IMR-90 (cell line): ENCODE measurements at places on chromosomes 13 and 19. TPM values are rescaled to one million over a fixed set of nuclear protein-coding genes. Genes with fewer than 3 reads are reported as not detected.

GRCh38 chr13:95360052-95360451 lies 58.8 kb upstream of the ABCC4 start:
- 0 out of 2 replicates have a peak, but pooled peaks cover 2% of the 10 kb centered on the region for H3K27me3 ChIP-seq
- no peak overlapping the region for H3K4me3 ChIP-seq
- no peak for DNase-seq
- peaks cover 6% of the 10 kb centered on the region for H3K4me1 ChIP-seq
- H3K36me3 ChIP-seq: no peaks in the 10 kb centered on the region

GRCh38 chr13:85618521-85618920 lies 180.7 kb downstream of the SLITRK6 start:
- no peak overlapping the region for H3K4me3 ChIP-seq
- H3K27ac ChIP-seq: no peak overlapping the region
- no peaks in the 10 kb centered on the region for H3K36me3 ChIP-seq
- no peak for DNase-seq
- no peaks in the 10 kb centered on the region for H3K27me3 ChIP-seq

DNA sequence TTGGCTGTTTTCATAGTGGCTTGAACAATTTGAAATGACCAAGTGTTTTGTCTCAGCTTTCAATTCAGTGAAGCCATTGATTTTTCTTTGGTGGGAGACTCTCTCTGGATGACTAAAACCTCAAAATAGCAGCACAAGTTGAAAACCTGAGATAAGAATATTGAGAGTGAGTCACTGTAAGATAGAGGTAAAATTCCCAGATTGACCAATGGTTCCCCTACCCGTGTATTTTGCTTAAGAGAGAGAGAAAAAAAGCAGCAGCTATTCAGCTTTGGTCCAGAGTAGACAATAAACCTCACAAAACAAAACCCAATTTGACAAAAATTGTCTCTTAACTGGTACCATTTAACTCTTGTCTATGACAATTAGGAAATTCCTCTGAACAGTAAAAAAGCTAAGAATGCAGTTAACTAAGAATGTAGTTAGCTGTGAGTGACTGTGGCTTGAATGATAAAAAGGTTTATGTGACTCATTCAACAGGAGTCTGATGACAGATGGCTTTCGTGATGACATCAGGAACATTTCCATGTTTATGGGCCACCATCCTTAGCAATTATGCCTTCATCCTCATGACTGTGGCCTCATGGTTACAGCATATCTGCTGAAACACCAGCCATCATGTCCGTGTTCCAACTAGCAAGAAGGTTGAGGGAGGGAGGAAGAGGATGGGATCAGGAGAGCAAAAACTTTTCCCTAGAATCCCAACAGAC lies 356.9 kb downstream of the NDFIP2 start:
- no peak overlapping the region for H3K4me3 ChIP-seq
- no peaks in the 10 kb centered on the region for H3K36me3 ChIP-seq
- no peaks in the 10 kb centered on the region for H3K27me3 ChIP-seq
- no peak overlapping the region; the same call in 1 of the 2 replicates for H3K27ac ChIP-seq
- DNase-seq: peak; percentile 75

GRCh38 chr13:21987793-21988192 lies 316.9 kb downstream of the FGF9 start:
- H3K4me3 ChIP-seq: no peak overlapping the region
- no peak for DNase-seq
- H3K27ac ChIP-seq: no peak overlapping the region
- no peaks in the 10 kb centered on the region for H3K27me3 ChIP-seq
- no peaks in the 10 kb centered on the region for H3K36me3 ChIP-seq

DNA sequence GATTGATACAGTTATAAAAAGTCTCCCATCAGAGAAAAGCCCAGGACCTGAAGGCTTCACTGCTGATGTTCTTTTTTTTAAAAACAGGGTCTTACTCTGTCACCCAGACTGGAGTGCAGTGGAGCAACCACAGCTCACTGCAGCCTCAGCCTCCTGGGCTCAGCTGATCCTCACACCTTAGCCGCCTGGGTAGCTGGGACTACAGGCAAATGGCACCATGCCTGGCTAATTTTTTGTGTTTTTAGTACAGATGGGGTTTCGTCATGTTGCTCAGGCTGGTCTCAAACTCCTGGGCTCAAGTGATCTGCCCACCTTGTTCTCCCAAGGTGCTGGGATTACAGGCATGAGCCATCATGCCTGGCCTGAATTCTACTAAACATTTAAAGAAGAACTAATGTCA lies 33.1 kb downstream of the TEX29 start:
- no peak overlapping the region for H3K4me3 ChIP-seq
- no peaks in the 10 kb centered on the region for H3K36me3 ChIP-seq
- peaks cover 10% of the 10 kb centered on the region for H3K27me3 ChIP-seq
- H3K27ac ChIP-seq: no peak overlapping the region

DNA sequence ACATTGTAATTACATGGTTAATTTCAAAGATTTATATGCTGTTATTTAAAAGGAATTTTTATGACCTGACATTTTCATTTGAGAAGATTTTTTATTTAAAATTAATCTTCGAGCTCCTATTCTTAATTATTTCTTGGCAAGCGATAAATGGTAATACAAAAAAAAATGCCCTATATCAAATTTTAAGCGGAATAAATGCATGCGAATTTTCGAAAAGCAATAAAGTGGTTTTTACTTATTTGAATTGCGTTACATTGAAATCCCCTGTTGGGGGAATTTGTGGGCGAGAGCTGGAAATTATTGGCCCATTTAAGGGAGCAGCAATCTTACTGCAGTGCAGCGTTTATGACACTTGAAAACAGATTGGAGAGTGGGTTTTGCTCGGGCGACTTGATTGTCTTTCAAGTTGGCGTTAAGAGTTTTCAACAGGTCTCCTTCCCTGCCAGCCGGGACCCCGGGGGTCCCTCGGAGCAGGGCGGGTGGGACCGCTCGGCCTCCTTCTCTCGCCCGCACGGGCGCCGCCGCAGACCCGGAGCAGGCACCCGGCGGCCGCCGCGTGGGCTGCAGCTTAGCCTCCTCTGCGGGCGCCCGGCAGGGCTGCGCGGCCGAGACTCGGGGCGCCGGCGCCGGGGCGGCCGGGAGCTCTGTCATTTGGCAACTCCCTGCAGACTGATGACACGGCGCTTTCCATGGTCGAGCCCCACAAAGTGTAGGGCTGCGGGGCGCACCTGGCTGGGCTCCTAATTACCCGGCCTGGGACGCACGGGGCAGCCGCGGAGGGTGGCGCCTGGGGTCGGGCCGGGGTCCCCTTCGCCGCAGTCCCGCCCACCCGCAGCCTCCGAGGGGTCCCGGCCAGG lies 255.1 kb upstream of the SOX21 start:
- H3K4me3 ChIP-seq: peak overlapping the region; percentile 20; the same call in 1 of the 2 replicates

GRCh38 chr13:29946093-29946492 lies 95.7 kb upstream of the UBL3 start:
- no peak overlapping the region for H3K27ac ChIP-seq
- H3K36me3 ChIP-seq: no peaks in the 10 kb centered on the region
- no peak overlapping the region for H3K4me3 ChIP-seq
- H3K27me3 ChIP-seq: peaks cover 5% of the 10 kb centered on the region
- H3K4me1 ChIP-seq: peaks cover 5% of the 10 kb centered on the region; the same call in 1 of the 2 replicates

GRCh38 chr19:48094129-48094854 lies 16.3 kb downstream of the PLA2G4C start:
- H3K27ac ChIP-seq: no peak overlapping the region
- H3K27me3 ChIP-seq: no peaks in the 10 kb centered on the region; the same call in 1 of the 2 replicates
- no peak for DNase-seq
- H3K4me3 ChIP-seq: no peak overlapping the region
- H3K4me1 ChIP-seq: no peaks in the 10 kb centered on the region

- H3K36me3 ChIP-seq: no peaks in the 10 kb centered on the region
- DNase-seq: no peak
- H3K27me3 ChIP-seq: peaks cover 30% of the 10 kb centered on the region
- H3K4me3 ChIP-seq: no peak overlapping the region
- H3K27ac ChIP-seq: no peak overlapping the region
These were observed 199.7 kb downstream of the IRS2 start for GRCh38 chr13:109586509-109587346.

GRCh38 chr13:76826527-76826926 lies 59.7 kb downstream of the KCTD12 start:
- no peak overlapping the region for H3K27ac ChIP-seq
- H3K27me3 ChIP-seq: no peaks in the 10 kb centered on the region
- H3K4me3 ChIP-seq: no peak overlapping the region
- DNase-seq: no peak

Gene SHANK1
- total RNA-seq: 4.7 and 6.1 TPM in 2 replicates

Gene IFNL3
- not detected in 2 replicates for total RNA-seq

Gene NR2F6
- total RNA-seq: 8.4 and 10.0 TPM in 2 replicates

Gene IGSF23
- total RNA-seq: under 0.01 TPM in 1 of 2 replicates, not detected in the other

Gene ACP7
- not detected in 2 replicates for total RNA-seq

Gene ZNF382
- total RNA-seq: 1.9 and 4.5 TPM in 2 replicates

Gene KIR3DL1
- total RNA-seq: not detected in 2 replicates

Gene ZNF320
- 4.7 and 5.0 TPM in 2 replicates for total RNA-seq

Gene RPL36
- total RNA-seq: 232 and 251 TPM in 2 replicates

Gene PSG1
- 0.90 and 1.1 TPM in 2 replicates for total RNA-seq
